ENCODE measurements at places on chromosomes 3 and 15.

DNA sequence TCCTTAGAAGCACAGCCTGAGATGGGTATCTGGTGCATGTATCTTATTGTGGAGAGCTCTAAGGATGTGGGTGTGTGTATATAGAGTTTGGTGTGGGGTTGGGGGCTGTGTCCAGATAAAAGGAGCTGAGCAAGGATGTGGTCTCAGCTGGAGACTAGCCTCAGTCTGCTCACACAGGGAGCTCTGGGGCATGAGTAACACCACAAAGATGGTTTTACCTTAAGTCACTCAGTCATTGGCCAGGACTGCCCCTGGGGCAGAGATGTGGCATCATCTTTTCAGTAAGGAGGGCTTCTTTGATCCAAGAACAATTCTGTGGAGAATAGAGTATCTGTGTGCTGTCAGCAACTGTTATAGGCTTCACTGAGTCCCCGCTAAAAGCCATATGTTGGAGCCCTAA, 163.4 kb upstream of the NUDT16 start:
- peak; percentile 86 for DNase-seq

- DNase-seq = no peak
These were observed 214.5 kb upstream of the IGF1R start for GRCh38 chr15:98433856-98434255.

- DNase-seq = no peak
These were observed 24.2 kb downstream of the NMNAT3 start for GRCh38 chr3:139653582-139653981.

DNA sequence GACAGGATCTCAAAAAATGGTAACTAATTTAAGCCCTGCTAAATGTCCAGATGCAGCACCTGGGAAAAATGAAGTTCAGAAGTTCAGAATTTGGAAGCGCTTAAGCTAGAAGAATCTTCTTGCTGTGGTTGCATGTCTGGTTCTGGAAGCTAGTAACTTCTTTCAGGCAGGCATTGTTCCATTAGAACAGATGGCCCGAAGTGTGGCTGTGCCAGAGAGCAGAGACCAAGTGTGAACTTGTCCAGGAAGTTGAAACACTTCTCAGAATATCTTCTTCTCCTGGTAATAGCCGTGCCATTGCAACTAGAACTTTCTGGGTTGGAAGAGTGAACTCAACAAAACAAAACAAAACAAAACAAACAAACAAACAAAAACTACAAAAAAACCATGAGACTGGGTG, 80.0 kb downstream of the MITF start:
- DNase-seq = no peak

DNA sequence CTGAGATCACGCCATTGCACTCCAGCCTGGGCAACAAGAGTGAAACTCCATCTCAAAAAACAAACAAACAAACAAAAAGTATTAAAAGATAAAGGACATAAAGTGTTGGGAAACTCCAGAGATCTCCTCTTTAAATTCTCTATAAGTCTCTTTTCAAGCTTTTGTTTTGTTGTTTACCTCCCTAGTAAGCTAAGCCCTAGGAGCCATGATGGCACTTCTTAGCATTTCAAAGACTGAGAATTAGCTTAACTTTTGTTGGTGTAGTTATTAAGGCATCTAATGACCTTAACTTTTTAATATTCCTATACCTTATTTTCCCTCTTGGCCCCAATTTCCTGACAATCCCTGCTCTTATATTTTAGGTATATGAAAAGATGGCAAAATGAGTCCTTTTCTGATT, 157.3 kb downstream of the ZNF609 start:
- DNase-seq = no peak

- no peak for DNase-seq
These were observed 202.0 kb downstream of the GHSR start for GRCh38 chr3:172246107-172246844.

GRCh38 chr15:99438224-99438585, 127.6 kb upstream of the MEF2A start:
- no peak for DNase-seq

Measured in brain microvascular endothelial cell (primary cell).